ENCODE measurements at places on chromosomes 16 and 17. TPM values are rescaled to one million over a fixed set of nuclear protein-coding genes. Genes with fewer than 3 reads are reported as not detected.

DNA sequence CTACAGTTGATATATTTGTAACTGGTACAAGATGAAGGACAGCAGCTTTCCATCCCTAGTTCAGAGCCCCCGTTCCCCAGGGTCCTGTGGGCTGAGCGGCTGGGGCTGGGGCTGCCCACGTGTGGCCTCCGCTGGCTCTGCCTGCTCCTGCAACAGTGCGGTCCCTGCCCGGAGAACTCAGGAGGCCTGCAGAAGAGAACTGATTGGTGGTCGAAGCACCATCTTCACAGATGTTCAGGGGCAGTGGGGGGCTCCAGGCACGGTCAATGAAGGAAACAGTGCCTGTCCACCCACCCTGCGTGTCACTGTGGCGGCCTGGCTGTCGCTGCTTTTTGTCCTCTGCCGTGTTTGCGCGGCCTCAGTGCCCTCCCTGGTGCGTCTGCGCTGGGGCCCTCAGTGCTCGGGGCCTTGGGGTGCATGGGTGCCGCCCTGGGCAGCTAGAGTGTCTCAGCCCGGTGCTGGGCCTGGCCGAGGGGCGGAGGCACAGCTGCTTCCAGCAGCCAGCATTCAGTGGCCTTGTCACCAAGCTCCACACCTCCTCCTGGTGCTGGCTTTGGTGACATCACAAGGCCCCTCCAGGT lies 4.2 kb upstream of the NUDT16L1 start:
- DNase-seq = no peak

PRSS33 gene
- total RNA-seq = not detected

DNA sequence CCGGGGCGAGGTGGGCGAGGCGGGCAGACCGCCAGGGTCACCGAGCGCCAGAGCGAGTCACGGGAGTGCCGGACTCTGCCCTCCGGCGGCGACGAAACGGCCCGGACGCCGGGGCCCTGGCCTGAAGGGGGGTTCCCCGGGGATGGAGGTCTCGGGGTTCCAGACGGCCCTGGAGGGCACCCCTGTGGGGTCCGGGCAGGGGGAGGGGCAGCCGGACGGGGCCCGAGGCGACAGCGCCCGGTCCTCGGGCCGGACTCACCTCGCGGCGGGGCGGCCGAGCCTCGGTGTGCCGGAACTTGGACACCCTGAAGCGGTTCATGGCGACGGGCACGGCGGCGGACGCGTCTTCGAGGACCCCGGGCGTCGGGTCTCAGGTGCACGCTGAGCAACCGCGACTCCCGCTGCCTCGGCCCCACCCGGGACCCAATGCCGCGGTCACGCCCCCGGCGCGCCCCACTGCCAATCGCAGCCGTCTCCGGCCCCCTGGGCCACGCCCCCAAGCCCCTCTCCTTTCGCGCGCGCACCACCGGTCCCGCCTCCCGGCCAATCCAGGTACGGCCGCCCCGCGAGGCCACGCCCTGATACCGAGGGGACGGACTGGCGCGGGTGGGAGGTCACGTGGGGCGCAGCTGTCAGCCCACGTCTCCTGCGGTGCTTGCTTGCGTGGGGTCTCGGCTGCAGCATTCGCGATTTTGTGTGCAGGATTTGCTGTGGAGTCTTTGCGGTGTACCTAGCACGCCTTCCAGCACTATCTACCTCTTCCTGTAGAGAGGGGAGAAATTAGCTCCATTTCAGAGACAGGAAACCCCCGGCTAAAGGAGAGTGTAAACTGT lies at the start of gene CORO7:
Gene CORO7 (minus strand): TSS at position 397 of the 833 bp plus-strand sequence. CDS start 78 bp downstream, at position 319.
- peak; percentile 95 for DNase-seq

GRCh38 chr16:50323335-50324011 lies 45.3 kb downstream of the BRD7 start:
- peak; percentile 54 for DNase-seq

DNA sequence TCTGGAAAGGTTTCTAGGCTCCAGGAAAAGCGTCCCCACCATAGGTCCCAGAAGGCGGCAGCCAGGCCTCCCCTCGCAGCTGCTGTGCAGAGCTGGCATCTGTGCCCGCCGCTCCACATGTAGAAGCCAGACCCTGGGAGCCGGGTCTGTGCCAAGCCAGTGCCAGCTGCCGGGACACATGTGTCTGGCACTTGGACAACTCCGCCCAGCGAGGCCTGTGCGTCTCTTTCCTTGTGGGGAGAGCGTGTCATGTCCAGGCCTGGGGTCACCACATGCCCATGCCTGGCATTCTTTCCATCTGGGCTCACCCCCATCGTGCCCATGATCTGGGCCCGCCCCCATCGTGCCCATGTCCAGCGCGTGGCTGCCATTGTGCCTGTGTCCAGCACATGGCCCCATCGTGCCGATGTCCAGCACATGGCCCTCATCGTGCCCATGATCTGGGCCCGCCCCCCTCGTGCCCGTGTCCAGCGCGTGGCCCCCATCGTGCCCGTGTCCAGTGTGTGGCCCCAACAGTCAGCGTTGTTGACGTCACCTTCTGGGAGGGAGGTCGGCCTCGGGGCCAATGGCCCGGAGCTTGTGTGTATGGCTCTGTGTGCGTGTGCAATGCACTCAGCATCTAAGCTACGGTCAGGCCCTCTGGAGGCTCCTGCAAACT lies 13.3 kb upstream of the ACSF3 start:
- no peak for DNase-seq

C16orf89 gene
- 13.1 TPM for total RNA-seq

- no peak for DNase-seq
These were observed 50.0 kb downstream of the CBFA2T3 start for GRCh38 chr16:88927010-88927409.

GRCh38 chr17:806781-807522 lies 24.8 kb downstream of the MRM3 start:
- DNase-seq = no peak

GRCh38 chr16:52367821-52368220 lies 179.1 kb downstream of the TOX3 start:
- no peak for DNase-seq

TMEM204 gene
- total RNA-seq = 42.5 TPM

HSD17B1 gene
- not detected for total RNA-seq

CARD14 gene
- total RNA-seq = 0.43 TPM

DNA sequence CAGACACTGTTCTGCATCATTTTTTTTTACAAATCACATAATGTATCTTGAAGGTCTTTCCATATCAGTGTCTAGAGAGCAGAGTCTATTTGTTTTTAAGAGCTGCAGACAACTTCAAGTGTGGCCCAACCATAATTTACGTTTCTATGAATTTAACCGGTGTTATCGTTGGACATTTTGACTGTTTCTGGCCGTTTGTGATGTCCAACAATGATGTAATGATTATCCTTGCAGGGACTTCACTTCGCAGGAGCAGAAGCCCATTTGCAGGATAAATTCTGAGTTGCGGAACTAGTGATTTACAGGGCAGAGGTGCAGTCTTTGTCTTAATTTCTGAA lies 26.9 kb upstream of the HLF start:
- no peak for DNase-seq

- DNase-seq = peak; percentile 77
These were observed 8.5 kb upstream of the SIAH1 start for GRCh38 chr16:48393485-48394354.

BTBD17 gene
- not detected for total RNA-seq

DNA sequence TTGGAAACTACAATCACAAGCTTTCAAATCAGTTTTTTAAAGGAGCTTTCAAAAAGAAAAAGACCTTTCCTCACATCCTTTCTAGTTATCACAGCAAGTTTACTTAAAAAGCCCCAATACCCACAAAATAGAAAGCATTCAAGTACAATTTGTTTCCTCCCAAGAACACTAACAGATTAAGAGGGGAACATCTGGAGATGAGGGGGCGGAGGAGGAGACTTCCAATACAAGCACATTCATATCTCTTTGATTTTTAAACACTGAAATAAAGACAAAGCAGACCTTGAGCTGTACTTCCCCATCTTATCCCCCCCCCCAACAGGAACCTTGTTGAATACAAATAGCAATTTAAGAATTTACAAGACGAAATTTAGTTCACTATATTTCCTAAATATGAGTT lies 2.0 kb downstream of the YWHAE start:
- no peak for DNase-seq

DNA sequence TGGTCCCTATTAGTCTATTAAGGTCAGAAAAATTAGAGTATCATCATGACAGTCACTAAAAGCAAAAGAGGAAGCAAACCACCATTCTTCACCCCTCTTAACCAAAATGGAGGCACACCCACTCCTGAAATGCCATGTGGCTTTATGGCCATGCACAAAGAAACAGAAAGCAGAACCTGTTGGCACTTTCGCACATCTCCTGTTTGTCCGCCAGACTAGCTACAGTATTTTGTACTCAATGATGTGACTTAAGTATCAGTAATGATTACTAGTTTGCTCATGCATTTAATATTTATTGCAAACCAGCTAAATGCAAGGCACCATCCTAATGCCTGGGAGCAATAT lies 70.2 kb upstream of the GNAO1 start:
- no peak for DNase-seq

GRCh38 chr17:30000001-30000754 lies 58.7 kb downstream of the EFCAB5 start:
- no peak for DNase-seq

HOXB7 gene
- total RNA-seq = 3.5 TPM

VTN gene
- 2.1 TPM for total RNA-seq

GRCh38 chr16:16992975-16993765 lies 477.6 kb downstream of the XYLT1 start:
- no peak for DNase-seq

DNA sequence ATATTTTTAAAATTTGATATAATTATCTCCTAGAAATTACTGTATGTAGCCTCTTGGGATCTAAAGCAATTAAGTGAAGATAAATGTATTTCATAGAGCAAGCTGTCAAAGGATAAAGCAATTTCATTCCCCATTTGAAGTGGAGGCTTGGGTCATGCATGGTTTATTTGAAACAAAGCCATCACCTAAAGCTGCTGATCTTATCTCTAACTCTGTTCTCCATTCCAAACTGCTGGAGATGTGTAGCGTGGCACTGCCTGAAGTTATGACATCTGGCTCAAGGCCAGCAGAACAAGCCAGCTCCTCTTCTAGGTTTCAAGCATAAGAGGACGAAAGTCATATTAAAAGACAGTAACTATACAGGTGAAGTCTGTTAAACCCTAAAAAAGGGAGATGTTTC lies 83.9 kb downstream of the HIC1 start:
- DNase-seq = no peak

DNA sequence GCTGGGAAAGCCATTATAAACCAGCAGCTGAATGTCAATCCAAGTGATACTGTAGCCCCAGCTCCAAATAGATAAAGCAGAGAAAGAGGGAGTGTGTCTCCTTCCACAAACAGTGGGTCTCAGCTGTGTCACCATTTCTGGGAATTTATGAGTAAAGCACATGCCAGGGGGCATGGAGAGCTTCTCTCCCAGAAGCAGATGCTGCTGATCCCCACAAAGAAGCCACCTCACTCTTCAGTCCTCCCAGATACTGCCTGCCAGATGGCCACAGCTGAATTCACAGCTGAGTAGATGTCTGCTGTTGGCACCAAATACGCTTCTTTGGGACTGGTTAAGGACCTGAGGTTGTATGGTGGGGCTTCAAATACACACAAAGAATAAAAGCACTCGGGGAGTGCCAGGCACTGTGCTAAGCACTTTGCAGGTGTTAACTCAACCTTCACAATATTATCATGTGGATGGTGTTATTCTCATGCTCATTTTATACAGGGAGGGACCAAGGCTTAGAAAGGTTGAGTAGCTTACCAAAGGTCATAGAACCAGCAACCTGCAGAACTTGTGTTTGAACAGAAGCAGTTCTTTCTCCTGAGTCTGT lies 298.3 kb downstream of the CDH11 start:
- no peak for DNase-seq

DNA sequence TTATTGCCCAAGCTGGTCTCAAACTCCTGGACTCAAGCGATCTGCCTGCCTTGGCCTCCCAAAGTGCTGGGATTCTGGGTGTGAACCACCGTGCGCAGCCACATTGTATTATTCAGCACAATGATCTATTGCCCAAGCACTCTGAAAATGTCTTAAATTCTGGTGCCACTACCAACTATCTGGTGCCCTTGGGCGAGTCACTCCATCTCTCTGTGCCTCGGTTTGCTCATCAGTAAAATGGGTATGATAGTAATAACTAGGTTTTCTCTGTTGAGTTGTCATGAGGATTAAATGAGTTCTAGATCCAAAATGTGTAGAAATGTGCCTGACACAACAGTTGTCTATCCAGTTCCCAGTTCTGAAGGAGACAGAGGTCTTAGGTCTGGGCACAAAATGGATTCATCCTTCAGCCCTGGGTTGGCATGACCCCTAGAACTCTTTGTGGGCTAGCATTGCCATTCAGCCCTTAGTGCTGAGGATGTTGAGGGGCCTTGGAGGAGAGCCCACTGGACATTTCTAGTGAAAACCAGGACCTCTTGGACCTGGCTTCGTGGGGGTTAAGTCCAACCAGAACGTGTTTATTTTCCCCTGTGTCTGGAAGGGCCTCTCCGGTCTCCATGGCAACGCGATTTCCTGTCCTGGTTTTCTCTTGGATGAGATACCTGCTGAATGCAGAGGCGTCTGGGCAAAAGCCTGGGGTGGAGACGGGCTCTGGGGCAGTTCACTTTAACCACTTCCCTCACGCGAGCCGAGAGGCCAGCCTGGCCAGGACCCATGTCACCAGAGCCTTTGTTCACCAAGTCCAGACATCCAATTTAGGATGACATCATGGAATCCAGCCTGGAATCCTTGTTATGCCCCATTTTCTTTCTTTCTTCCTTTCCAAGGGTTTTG lies 43.7 kb upstream of the TNRC6A start:
- DNase-seq = peak; percentile 85

- DNase-seq = no peak
These were observed 66.0 kb downstream of the CDK12 start for GRCh38 chr17:39527220-39527813.

GRCh38 chr17:47190243-47190642 lies 1.1 kb upstream of the CDC27 start:
- DNase-seq = no peak

- DNase-seq = no peak
These were observed 431 bp downstream of the DYNC1LI2 start for GRCh38 chr16:66751053-66751302.

GRCh38 chr16:85952811-85953210 lies 53.8 kb downstream of the IRF8 start:
- no peak for DNase-seq

DNA sequence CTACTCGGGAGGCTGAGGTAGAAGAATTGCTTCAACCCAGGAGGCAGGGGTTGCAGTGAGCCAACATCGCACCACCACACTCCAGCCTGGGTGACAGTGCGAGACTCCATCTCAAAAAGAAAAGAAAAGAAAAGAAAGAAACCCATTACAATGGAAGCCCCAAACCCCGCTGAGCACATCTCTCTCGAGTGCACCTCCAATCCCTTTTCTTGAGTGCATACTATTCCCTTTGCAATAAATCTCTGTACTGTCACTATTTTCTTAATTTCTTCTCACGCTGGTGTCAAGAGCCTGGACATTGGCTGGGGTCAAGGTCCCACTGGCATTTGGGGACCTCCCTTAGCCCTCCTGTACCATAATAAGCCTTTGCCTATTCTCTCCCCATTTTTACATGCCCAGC lies 398.4 kb upstream of the EEF2KMT start:
- no peak for DNase-seq

GRCh38 chr16:21626659-21627277 lies 25.6 kb downstream of the IGSF6 start:
- peak; percentile 85 for DNase-seq

Data from uterus (tissue), 4 donors.